ENCODE measurements at places on chromosomes 11 and 22.

- DNase-seq, result peak; percentile 37
These were observed 8.8 kb downstream of the TOLLIP start for GRCh38 chr11:1300569-1301187.

DNA sequence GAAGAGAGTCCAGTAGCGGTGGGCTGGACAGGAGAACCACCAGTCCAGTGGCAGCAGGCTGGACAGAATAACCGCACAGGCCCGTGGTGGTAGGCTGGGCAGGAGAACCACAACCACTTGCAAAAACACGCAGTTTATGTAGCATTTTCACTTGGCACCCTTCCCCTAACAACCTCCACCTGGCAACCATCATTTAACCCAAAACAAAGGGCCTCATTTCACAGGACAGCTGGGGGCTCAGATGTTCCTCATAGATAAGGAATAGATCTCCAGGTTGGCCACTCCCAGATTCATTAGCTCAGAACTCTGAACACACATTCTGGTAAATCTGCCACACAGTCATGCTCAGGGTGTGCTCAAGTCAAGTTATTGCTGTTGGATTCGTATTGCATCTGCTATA is 41.2 kb downstream of the SYTL2 start:
- no peak for DNase-seq

DNA sequence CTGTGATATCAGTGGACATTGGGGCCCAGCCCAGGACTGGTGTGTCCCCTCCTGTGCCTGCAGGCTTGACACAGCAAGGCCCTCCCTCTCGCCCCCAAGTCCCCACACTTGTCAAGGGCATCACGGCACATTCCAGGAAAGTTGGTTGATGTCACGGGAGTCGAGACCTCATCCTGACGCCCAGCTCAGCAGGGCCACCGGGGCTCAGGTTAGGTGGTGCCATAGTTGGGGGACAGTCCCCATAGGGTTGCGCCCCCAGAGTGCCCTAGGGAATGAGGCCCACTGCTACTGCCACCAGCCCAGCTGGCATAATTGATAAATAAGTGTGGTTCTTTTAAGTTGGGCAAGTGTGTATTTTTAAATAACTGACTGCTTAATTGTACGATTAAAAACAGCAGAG is 28.3 kb upstream of the GRAMD4 start:
- DNase-seq, result no peak

- no peak for DNase-seq
These were observed 71.5 kb downstream of the FBLN1 start for GRCh38 chr22:45574069-45574703.

- DNase-seq, result no peak
These were observed 31.9 kb downstream of the FLI1 start for GRCh38 chr11:128725630-128726319.

DNA sequence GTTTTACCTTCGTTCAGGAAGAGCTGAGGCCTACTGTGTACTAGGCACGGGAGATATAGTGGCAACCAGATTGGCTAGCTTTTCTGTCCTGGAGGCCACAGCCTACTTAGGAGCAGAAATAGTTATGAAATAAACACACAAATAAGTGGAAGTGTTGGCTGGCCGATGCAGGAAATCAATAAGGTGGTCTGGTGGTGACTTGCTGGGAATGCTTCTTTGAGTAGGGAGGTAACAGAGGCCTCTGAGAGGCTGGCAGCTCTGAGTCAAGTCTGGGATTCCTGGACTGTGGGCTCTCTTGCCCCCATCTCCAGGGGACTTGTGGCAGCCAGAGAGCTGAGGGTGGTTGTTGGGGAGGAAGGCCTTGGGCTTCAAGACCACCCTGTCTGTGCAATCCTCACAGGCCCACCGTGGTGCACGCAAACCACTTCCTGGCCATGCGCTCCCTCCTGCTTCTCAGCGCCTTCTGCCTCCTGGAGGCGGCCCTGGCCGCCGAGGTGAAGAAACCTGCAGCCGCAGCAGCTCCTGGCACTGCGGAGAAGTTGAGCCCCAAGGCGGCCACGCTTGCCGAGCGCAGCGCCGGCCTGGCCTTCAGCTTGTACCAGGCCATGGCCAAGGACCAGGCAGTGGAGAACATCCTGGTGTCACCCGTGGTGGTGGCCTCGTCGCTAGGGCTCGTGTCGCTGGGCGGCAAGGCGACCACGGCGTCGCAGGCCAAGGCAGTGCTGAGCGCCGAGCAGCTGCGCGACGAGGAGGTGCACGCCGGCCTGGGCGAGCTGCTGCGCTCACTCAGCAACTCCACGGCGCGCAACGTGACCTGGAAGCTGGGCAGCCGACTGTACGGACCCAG is 4.1 kb downstream of the SERPINH1 start:
- no peak for DNase-seq

DNA sequence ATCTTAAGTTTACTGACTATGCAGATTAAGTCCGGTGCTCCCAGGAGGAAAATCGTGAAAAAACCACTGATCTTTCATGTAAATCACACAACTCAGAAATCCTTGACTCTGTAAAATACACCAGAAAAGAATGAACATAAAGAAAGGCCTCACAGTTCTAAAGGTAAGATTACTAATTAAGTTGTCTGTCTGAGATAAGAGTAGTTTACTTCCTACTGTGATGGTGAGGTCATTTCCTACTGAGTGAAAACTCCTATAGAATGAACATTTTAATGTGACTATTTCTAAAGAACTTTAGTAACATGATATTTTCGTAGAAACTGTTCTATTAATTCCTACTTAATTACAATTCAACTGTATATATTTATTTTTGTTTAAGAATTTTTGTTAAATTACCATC is 774.4 kb upstream of the CHORDC1 start:
- DNase-seq, result no peak

DNA sequence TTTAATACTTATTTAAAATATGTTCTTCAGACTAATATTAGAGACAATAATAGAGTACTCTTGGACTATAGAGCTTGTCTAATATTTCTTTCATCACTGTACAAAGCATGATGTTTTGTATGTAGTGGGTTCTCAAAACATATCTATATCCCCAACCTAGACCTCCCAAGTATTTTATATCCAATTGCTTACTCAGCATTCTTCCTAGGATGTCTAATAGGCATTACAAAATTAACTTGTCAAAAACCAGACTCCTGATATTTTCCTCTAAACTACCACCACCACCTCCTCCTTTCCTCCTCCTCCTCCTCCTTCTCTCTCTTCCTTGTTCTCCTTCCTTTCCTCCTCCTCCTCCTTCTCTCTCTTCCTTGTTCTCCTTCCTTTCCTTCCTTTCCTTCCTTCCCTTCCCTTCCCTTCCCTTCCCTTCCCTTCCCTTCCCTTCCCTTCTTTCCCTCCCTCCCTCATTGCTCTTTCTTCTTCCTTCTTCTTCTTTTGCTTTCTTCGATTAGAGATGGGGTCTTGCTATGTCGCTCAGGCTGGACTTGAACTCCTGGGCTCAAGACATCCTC is 21.3 kb downstream of the BCO2 start:
- DNase-seq, result no peak

GRCh38 chr11:75380716-75381420 is 18.4 kb upstream of the RPS3 start:
- DNase-seq, result no peak

GRCh38 chr11:61049859-61050258 is 52.4 kb upstream of the CD5 start:
- DNase-seq, result no peak

DNA sequence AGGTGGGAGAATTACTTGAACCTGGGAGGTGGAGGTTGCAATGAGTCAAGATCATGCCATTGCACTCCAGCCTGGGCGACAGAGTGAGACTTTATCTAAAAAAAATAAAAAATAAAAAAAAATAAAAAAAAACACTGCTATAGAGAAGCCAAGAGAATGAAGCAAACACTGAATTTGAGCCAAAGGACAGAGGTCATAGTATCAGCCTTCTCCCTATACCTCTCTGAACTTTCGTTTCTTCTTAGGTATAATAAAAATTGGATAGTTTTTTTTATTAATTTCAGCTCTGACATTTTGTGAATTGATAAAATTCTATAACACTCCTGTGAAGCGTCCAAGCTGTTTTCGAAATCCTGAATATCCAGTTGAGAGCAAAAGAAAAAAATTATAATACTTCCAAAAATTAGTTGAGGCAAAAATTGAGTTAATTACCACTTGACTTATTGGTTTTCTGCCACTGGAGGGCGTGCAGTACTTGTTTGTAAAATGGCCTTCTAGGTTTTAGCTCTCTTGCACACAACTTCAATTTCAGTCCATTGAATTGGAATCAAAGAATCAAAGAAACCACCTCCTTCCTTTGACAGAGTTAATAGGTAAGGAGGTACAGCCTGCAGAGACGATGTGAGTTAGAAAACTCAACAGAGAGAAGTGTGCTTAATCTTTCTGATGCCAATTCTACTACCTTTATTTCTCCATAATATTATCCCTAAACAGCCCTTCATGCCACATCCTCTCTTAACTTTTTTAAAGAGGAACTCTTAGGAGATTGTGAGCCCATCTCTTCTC is 143.2 kb downstream of the BBOX1 start:
- no peak for DNase-seq

GRCh38 chr22:33409079-33409478 is 350.9 kb upstream of the SYN3 start:
- no peak for DNase-seq

- no peak for DNase-seq
These were observed 73.0 kb upstream of the TBCEL start for GRCh38 chr11:120950880-120951279.

GRCh38 chr11:120137187-120137610 is 714 bp downstream of the TRIM29 start:
- DNase-seq, result peak; percentile 36

DNA sequence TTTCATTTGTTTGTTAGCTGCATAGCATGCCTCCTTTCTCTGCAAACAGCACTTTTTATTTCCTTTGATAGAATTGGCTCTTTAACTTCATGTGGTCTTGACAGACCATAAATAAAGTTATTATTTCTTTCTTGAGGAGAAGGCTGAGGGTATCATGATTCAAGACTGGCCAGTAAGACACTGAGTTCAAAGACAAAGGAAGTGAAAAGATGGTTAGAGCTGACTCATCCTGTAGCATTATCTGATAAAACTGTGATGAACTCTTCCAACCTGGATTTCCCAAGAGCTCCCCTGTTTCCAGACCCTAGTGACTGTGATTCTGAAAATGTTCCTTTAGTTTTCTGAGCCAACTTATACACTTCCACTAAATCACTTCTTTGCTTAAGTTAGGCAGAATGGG is 179.3 kb upstream of the FAT3 start:
- no peak for DNase-seq

- DNase-seq, result no peak
These were observed 8.8 kb upstream of the OR9I1 start for GRCh38 chr11:58134151-58134550.

- no peak for DNase-seq
These were observed 2.4 kb upstream of the FGF3 start for GRCh38 chr11:69821511-69822040.

DNA sequence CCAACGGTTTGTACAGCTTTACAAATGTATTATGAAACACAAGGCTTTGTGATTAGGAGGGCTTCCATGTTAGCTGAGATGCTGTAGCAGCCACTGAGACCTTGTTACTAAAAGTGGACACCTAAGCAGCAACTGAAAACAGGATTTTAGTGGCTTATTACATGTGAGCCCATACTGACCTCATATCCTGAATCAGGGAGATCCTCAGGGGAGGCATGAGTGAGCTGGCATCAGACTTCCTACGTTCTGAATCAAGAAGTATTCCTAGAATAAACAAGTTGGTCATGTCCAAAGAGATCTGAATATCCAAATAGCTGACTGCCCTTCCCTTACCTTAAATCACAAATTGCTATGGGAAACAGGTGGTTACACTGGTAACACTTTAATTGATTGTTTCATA is 59.1 kb upstream of the SCUBE2 start:
- no peak for DNase-seq

- DNase-seq, result no peak
These were observed 613.5 kb upstream of the CCDC179 start for GRCh38 chr11:23473782-23474181.

- no peak for DNase-seq
These were observed 7.8 kb downstream of the PRG3 start for GRCh38 chr11:57373146-57373545.

DNA sequence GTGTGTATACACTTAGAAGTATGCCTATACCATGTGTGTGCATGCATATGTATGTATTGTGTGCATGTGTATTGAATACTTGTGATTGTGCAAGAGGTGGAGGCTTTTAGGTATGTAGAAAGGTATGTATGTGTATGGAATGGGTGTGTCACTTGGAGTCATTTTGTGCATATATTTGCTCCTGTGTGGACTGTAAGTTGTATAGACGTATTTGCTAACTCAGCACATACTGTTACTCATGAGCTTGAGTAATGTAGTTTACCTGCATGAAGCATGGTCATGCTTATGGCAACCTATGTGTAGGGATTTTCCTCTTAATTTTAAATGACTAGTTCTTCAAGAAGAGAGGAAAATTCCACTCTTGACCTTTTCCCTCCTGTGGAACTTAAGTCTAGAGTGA is 507.6 kb upstream of the LARGE1 start:
- no peak for DNase-seq

DNA sequence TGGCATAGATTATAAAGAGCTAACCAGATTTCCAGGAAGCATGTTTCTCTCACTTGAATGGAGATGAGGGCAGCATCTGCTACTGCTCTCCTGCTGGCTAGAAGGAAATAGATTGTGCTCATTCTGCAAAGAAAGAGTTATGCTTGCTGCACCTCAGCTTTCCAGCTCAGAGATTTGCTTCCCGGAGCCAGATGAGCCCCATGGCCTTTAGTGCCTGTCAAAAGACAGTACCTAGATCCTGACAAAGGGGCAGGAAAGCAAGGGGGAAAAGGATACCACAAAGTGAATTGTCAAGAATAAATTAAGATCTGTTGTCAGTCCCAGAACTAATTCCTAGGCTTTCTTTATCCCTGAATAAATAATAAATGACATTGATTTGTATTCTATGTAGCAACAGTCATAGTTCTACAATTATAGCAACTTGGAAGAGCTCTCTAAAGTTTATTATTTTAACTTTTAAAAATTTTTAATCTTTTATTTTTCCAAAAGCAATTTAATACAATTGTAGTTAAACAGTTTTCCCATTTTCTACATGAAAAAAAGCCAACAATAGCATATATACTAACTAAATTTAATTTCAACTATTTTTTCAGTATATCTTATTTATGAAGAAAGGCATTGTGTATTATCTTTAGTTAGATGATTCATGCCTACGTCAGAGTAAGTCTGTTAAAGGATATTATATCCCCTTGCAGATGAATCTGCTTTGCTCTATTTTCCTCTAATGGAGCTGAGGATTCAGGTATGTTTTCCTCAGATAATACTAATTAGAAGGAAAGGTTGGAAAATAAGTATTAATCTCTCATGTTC is 306.1 kb upstream of the DDI1 start:
- no peak for DNase-seq

GRCh38 chr11:64841592-64842365 is 2.7 kb downstream of the CDC42BPG start:
- DNase-seq, result peak; percentile 75

DNA sequence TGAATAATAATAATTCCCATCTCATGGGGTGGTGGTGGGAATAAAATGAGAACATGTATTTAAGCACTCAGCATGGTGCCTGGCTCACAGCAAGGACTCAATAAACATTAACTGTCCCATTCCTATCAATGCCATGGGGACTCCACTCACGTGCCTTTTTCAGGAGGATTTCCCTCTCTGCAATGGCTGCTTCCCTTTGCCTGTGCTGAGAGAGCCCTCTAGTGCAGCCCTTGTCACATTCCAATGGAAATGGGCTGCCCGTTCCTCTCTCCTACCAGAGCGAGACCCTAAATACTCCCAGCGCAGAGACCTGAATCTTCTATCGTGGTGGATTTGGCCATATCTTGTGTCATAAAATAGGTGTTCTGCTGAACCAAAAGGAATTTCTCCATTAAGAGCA is 621.5 kb upstream of the B3GAT1 start:
- DNase-seq, result peak; percentile 64

Measured in ecto neural progenitor cell (in vitro differentiated cells).